HCT116 (cell line): ENCODE measurements at places on chromosomes 16 and 17. TPM values are rescaled to one million over a fixed set of nuclear protein-coding genes. Genes with fewer than 3 reads are reported as not detected.

CD300H gene
- not detected for total RNA-seq

TEX14 gene
- 0.89 TPM for total RNA-seq

GRCh38 chr17:49223517-49224197, 6.9 kb downstream of the PHOSPHO1 start:
- DNase-seq, result peak; percentile 21

DNA sequence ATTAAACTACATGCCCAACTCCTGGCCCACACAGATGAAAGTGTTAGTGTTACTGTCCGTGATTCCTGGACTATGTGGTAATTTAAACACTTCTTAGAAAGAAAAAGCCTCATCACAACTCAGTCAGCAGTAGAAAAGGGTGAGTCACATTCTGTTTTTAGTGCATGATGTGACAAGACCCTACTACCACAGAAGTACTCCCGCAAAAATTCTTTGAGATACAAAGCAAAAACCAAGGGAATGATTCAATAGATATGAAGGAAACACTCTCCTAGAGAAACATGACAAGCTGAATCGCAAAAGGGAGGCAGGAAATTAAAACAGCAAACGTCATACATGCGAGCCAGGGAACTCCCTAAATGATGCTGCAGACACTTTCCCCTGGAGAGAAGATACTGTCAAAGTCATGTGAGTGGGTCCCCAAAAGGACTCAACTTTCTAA, 14.4 kb downstream of the SNN start:
- no peak for DNase-seq

- no peak for DNase-seq
Observed at GRCh38 chr16:52492789-52493357, 54.1 kb downstream of the TOX3 start.

- DNase-seq, result peak; percentile 79
Observed at GRCh38 chr17:28357061-28357900, at the start of gene POLDIP2. Gene POLDIP2, minus strand, starts transcription at chr17:28357527. Its CDS starts 79 bp downstream, at chr17:28357448.

GRCh38 chr16:25109643-25110042, 1.9 kb upstream of the LCMT1 start:
- peak; percentile 87 for DNase-seq

- DNase-seq, result no peak
Observed at GRCh38 chr17:28892024-28892423, 5.5 kb downstream of the FLOT2 start.

DNA sequence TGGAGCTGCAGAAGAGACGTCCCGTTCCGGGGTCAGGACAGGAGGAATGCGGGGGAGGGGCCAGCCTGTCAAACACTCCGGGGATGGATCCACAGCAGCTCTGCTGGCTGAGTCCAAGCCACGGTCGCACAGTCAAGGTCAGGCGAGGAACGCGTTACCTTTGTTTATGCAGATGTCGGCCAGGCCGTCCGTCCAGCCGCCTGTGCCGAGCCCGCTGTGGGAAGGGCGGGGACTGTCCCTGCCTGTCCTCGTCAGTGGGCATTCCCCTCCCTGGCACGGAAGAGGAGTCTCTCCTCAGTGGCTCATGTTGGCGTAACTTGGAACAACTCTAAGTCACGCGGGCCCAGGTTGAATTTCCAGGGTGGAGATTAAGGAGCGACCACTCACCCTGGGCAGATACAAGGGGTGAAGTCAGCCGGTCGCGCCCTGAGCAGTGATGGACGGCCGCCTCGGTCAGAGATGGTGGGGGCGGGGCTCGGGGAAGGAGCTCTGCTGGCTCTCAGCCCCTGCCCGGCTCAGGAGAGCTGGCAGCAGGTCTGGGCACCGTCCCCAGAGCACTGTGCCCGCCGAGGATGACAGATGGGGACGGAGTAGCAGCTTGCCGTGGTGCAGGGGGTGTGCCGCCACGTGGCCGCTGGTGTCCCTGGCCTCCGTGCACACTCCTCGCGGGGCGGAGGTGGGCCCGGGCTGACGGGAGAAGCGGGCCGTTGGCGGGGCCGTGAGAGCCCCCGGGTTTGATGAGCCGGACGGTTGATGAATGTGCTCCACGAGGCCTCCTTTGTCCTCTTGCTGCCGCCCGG, 7.3 kb downstream of the CACNA1H start:
- DNase-seq, result no peak

GRCh38 chr16:28261942-28262341, 30.4 kb upstream of the SBK1 start:
- no peak for DNase-seq

- no peak for DNase-seq
Observed at GRCh38 chr16:28975158-28975599, 601 bp downstream of the SPNS1 start.

RNF222 gene
- total RNA-seq, result not detected

GRCh38 chr17:69082696-69083095, 22.0 kb upstream of the ABCA9 start:
- no peak for DNase-seq

PPP1R27 gene
- not detected for total RNA-seq

DNA sequence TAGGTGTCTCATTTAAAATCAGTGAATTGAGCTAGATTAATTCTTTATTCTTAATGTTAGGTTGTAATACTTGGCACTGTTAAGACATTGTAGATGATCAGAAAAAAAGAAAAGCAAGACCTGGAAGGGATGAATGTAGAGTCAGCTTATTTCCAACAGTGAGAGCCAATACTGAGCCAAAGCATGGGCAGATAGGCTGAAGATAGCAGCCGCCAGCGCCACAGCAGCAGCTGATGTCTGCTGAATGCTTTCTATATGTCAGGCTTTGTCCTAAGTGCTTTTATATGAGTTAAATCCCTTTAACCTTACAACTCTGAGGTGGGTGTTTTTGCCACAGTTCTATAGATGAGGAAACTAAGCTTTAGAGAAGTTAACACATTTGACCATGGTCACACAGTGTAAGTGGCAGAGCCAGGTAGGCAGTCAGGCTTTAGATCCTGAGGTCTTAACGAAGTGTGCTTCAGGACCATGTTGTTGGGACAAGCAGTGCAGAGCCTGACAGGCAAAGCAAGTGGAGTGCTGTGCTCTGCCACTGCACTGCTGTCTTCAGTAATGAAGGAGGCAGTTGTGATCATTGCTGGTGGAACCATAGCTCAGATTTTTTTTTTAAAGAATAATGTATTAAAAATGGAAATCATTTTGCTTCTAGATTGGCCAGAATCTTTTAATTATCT, 25.9 kb downstream of the TNRC6A start:
- no peak for DNase-seq

MYH10 gene
- total RNA-seq, result 39.2 TPM

TERB1 gene
- not detected for total RNA-seq

DNA sequence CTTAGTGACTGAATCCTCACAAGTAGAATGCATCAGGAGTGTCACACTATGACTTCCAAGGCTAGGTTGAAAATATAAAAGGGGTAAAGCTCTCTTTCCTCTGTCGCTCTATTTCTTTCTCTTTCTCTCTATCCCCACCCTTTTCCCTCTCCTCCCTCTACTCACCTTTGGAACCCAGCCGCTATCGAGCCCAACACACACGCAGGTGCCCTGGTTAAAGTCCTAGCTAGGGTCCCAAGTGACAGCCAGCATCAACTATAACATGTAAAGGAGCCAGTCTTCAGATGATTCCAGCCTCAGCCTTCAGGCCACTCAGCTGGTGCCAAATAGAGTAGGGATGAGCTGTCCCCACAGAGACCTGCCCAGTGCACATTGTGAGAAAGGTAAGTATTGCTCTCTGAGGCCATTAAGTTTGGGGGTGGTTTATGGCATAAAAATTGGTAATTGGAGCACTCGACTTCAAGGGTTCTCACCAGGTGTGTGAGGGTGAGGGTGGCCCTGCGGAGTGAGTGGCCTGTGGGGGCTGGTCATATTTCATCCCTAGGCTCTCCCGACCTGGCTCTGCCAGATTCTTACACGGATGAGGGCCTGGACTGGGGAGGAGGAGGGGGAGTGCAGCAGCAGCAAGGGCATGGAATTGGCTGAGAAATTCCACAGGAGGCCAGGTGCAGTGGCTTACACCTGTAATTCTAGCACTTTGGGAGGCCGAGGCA, 14.9 kb upstream of the C16orf54 start:
- no peak for DNase-seq

- DNase-seq, result no peak
Observed at GRCh38 chr16:64089697-64090096, 1032.2 kb downstream of the CDH11 start.

DNA sequence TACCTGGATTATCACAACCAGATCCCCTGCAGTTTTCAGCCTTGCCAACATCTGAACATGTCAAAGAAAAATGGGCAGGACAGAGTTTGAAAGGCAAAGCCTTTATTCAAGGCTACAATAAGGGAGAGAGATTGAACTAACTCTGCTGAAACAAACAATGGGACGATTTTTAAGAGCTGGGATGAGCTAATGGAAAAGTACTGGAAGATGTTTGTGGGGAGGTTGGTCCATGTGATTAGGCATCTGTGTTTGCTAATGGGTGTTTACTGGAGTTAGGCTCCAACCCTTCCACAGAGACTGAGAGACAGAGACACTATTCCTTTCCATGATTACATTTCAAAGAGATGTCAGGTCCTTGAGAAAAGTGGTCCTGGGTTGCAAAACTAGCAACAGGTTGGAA, 35.0 kb upstream of the HSBP1 start:
- no peak for DNase-seq

FBXO39 gene
- total RNA-seq, result not detected

- DNase-seq, result no peak
Observed at GRCh38 chr16:86681757-86682106, 103.4 kb downstream of the FOXL1 start.

DNA sequence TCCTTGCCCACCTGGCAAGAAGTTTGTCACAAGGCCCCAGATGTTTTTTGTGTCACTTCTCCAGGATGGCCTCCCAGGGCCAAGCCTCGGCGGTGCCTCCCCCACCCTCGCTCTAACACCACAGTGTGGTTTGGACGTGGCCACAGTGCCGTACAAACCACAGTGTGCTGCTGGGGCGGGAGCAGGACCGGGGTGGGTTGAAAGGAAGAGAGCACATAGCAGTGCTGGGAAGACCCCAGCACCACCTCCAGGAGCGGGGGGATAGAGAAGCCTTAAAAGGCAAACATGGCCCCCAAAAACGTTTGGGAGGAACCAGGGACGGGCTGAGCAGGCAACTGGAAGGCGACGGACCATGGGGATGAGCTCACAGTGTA, 5.0 kb upstream of the BCL6B start:
- no peak for DNase-seq

KRTAP17-1 gene
- total RNA-seq, result not detected

PSMB3 gene
- total RNA-seq, result 346 TPM

- DNase-seq, result no peak
Observed at GRCh38 chr16:70689035-70689969, 3.4 kb upstream of the MTSS2 start.

MT1F gene
- 7.3 TPM for total RNA-seq

DNA sequence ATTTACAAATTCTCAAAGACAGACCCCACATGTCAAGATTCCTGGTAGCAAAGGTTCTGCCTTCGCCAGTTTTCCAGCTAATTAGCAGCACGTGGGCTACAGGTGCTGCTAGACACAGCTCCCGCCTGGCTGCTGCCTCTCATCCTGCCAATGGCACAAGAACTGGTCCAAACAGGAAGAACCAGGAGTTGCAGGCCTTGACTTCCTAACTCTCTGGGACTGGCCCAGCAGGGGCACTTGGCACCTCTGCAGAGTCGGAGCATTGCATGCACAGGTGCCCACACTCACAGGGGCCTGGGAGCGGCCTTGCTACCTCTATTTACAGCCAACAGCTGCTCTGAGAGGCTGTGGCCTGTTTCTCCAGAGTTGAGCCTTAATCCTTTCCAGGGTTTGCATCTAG, 39.6 kb downstream of the TK2 start:
- DNase-seq, result no peak

ANKRD40CL gene
- 0.57 TPM for total RNA-seq

SCARF1 gene
- total RNA-seq, result 2.2 TPM

- DNase-seq, result no peak
Observed at GRCh38 chr17:63911041-63911635, at the start of gene CSHL1. Gene CSHL1, minus strand, starts transcription at chr17:63911258. Its CDS starts 62 bp downstream, at chr17:63911196.

GRCh38 chr17:4548721-4549531, 6.3 kb downstream of the MYBBP1A start:
- DNase-seq, result no peak

DNA sequence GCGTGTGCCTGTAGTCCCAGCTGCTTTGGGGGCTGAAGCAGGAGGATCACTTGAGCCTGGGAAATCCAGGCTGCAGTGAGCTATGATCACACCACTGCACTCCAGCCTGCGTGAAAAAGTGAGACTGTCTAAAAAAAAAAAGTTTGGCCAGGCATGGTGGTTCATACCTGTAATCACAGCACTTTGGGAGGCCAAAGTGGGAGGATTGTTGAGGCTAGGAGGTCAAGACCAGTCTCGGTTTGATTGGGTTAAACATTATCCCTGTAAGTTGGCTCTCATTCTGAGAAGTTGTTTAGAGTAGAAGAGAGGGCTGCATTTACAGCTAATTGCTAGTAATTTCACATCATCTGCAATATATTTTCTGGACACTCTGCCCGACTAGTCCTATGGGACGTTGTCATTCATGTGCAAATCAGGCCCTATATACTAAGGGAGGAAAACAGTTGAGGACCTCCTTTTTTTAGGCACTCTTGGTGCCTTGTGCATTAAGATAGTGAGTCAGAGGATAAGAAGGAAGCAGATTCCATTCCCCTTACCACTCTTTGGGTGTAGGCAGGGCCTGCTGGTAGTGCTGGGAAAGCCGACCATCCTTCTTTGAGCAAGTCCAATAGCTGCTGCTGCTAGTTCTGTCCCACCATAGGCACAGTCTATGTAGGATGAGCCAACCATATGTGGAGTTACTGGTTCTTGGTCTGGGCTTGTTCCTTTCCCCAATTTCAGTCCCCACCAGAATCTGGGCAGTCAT, 18.7 kb downstream of the HMOX2 start:
- peak; percentile 81 for DNase-seq

HSPB9 gene
- not detected for total RNA-seq

NOD2 gene
- total RNA-seq, result 5.4 TPM

FAM117A gene
- total RNA-seq, result 12.8 TPM

DNA sequence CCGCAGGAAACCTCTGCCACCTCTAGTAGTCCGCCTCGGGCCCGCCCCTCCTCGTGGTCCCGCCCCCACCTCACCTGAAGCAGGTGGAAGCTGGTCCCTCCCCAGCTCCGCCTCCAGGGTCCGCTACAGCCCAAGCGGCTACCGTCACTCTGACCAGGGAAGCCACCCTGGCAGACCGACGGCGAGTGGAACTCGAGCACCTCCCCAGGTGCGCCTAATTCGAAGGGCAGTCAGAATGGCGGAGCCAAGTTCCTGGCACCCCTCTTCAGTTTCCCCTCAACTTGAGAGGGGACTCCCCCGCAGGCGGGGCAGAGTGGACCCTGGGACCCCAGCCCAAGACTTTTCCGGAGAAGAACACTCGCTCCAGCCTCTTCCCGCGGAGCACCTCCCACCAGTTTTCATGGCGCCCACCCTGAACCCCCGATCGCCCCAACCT, 507 bp downstream of the FHOD1 start:
- peak; percentile 84 for DNase-seq
